ENCODE measurements at places on chromosomes 1 and 21.
A peak's percentile ranks its signal among the peaks of the same experiment; 100 is the strongest.

DNA sequence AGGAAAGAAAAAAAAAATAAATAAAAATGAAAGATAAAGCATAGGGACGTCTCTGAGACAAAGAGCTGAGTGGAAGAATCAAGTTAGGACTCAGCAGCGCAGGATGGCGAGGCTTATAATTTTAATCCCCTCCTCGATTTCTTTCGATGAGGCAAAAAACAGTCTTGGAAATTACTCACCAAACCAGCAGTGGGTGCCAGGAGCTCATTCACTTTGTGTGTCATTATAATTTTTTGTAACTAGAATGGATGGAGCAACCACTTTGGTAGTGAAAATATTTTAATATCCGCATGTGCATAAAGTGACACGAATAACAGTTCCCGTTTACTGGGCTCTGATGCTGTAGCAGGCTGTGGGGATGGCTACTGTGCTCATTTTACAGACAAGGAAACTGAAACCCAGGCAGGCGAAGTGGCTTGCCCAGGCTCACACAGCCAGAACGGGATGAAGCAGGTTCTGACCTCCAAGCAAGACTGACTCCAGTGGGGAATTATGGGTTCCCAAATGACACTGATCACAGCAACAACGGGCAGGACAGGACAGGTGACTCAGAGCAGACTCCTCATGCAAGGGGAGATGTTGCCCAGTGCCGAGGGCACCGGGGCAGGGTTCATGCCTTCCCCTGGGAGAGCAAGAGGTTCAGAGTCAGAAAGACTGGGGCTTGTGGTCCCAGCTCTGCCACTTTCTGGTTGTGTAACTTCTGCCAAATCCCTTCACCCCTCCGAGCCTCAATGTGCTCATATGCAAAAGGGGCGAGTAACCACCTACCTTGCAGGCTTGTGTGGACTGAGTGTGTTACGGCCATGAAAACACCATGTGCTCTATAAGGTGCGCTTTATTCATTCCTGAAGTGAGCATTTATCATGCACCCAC, 63.6 kb downstream of the RUNX3 start:
- no peak for DNase-seq

GRCh38 chr21:36550761-36551160, 70.8 kb upstream of the CLDN14 start:
- DNase-seq = no peak

GRCh38 chr1:2788506-2789163, 12.9 kb downstream of the TTC34 start:
- DNase-seq = no peak

DNA sequence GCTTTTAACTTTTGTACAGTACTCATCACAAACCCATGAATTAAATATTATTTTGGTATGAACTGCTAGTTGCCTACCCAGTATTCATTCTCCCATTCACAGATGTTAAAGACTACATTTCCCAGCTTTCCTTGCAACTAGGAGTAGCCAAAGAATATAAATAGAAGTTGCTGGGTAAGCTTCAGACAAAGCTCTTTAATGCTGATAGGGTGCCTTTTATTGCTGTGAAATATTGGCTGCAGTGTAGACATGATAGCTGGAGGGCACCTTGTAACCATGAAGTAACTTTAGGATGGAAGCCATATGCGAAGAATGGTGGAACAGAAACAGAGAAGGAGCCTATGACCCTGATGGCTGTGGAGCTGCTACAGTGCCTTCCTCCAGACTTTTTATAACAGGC, 16.7 kb downstream of the JUN start:
- DNase-seq = no peak

- DNase-seq = no peak
These were observed 8.8 kb upstream of the PHC2 start for GRCh38 chr1:33439662-33440061.

- peak; percentile 89 for DNase-seq
These were observed 59.5 kb downstream of the ATP2B4 start for GRCh38 chr1:203686091-203686632.

DNA sequence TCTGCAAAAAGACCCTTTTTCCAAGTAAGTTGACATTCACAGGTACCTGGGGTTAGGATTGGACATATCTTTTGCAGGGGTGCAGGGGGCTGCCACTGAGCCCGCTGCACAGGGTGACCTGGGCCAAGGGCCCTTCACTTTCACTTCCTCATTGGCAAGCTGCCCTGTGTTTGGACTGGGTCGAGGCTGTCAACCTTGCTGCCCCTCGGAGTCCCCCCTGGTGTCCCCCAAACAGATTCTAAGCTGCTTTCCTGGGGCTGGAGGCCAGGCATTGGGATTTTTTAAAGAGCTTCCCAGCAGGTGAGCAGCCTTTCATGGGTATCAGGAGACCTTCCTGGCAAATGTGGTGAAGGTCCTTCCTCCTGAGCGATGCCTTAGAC, 7.9 kb upstream of the UMODL1 start:
- DNase-seq = peak; percentile 70

DNA sequence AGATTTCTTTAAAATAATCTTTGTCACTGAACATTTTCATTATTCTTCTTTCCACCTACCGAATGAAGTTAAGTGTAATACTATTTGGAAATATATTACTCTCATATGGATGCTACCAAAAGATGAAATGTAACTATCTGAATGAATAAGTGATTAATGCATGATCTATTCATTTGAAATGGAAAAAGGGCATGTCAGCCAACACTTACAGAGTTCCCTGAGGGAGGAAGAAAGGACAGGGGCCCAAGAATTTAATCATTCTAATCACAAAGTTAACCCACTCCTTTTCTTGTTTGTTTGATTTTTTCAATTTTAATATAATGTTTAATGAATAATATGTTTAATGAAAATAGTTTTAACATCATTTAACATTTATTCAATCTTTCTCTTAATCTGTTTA, 129.4 kb downstream of the ZC3H11B start:
- DNase-seq = no peak
